H9 (cell line): ENCODE measurements at places on chromosomes 7 and 10. TPM values are rescaled to one million over a fixed set of nuclear protein-coding genes. Genes with fewer than 3 reads are reported as not detected.

DNA sequence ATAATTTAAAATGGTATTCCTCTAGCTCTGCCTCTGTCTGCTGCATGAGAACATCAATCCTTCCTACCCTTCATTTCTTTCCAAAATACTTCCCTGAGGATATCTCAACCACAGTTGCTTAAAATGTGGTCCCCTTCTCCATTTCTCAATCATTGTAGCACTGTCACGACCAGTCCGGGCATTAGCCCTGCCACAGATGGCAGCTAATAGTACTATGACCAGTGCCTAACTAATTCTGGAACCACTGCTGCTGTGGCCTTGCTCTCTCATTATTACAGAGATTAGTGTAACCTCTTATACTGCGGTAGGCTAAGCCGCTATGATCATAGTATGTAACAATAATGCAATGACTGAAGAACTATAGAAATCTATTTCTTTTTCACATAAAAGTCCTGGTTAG lies 66.0 kb downstream of the REEP3 start:
- no peaks in the 10 kb centered on the region for H3K36me3 ChIP-seq
- DNase-seq = no peak
- no peak overlapping the region for H3K4me3 ChIP-seq

DNA sequence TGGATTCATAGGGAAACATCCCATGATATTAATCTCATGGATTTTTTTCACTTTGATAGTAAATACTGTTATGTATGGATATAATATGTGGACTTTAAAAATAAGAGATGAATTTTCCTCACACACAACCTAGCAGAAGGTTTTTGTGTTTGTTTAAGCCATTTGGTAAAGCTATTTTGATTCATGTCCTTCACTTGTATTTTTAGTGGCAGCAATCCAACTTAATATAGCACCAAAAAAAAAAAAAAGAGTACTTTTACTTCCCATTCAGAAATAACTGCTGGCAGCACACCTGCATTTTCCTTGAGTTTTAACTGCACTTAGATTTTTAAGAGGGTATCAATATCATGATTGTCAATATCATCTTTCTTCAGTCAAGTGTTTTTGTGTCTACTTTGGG lies 60.0 kb downstream of the MCMBP start:
- no peaks in the 10 kb centered on the region for H3K4me1 ChIP-seq
- no peak overlapping the region for H3K27ac ChIP-seq
- H3K36me3 ChIP-seq = peaks cover 11% of the 10 kb centered on the region
- DNase-seq = no peak

DNA sequence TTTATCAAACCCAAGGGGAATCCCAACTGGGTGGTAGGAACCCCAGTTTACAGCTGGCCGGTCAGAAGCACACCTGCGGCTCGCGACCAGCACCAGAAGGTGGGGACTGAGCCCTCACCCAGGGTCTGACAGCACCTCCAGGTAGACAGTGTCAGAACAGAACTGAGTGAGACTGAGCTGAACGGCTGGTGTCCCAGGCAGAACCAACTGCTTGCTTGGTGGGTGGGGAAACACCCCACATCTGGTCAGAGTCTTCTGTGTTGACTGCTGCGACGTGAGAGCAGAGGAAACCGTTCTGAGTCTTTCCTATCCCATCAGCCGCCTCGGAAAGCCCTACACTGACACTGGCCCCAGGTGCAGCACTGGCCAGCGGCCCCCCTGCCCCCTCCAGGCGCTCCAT lies 160.7 kb downstream of the MAD1L1 start:
- no peaks in the 10 kb centered on the region for H3K4me1 ChIP-seq
- no peaks in the 10 kb centered on the region for H3K27me3 ChIP-seq
- no peak overlapping the region for H3K4me3 ChIP-seq
- H3K36me3 ChIP-seq = peaks cover 7% of the 10 kb centered on the region; the same call in 1 of the 2 replicates

GRCh38 chr7:2116989-2117591 lies 115.7 kb downstream of the MAD1L1 start:
- DNase-seq = no peak
- no peak overlapping the region for H3K4me3 ChIP-seq
- no peaks in the 10 kb centered on the region for H3K4me1 ChIP-seq
- H3K27ac ChIP-seq = no peak overlapping the region
- H3K27me3 ChIP-seq = no peaks in the 10 kb centered on the region

- no peak for DNase-seq
- H3K27ac ChIP-seq = no peak overlapping the region
- H3K4me3 ChIP-seq = no peak overlapping the region; the same call in 2 of the 3 replicates
- no peaks in the 10 kb centered on the region for H3K36me3 ChIP-seq
- H3K4me1 ChIP-seq = no peaks in the 10 kb centered on the region
Observed at GRCh38 chr10:103709341-103709920, 145.9 kb downstream of the SH3PXD2A start.

DNA sequence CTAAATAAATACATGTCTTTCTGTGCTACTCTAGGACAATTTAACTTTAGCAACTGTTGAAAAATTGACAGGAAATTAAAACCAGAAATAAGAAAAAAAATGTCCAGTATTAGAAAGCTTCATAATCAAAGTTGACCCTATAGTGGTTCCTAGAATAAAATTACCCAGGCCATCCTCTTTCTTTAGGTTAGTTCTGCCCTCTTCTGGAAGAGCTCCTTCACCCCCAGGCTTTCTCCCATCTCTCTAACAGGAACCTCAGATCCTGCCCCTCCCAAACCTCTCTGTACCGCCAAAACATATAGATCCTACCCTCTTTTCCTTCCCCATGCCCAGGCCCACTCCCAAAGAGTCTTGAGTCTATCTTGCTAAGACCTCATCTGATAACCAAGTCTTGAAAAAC lies 159.4 kb upstream of the CDK1 start:
- H3K4me1 ChIP-seq = no peaks in the 10 kb centered on the region
- H3K27ac ChIP-seq = no peak overlapping the region
- no peak for DNase-seq
- no peak overlapping the region for H3K4me3 ChIP-seq

GRCh38 chr10:18229826-18230225 lies 89.6 kb downstream of the CACNB2 start:
- H3K36me3 ChIP-seq = no peaks in the 10 kb centered on the region
- no peak for DNase-seq
- H3K4me3 ChIP-seq = no peak overlapping the region
- H3K4me1 ChIP-seq = no peaks in the 10 kb centered on the region; the same call in 1 of the 2 replicates
- no peaks in the 10 kb centered on the region for H3K27me3 ChIP-seq

DNA sequence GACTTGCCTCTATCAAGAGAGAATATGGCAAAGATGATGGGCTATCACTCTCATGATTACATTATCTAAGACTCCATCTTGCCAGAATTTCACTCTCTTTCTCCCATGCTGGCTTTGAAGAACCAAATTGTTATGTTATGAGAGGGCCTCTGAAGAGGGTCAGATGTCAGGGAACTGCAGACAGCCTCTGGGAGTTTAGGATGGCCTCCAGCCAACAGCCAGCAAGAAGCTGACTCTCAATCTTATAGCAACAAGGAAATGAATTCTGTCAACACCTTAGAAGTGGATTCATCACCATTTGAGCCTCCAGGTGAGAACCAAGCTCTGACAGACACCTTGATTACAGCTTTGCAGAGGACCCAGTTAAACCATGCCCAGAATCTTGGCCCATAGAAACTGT lies 33.6 kb downstream of the ZNF22 start:
- no peaks in the 10 kb centered on the region for H3K27me3 ChIP-seq
- H3K36me3 ChIP-seq = peaks cover 4% of the 10 kb centered on the region; the same call in 2 of the 3 replicates
- H3K4me3 ChIP-seq = no peak overlapping the region
- H3K27ac ChIP-seq = no peak overlapping the region

DNA sequence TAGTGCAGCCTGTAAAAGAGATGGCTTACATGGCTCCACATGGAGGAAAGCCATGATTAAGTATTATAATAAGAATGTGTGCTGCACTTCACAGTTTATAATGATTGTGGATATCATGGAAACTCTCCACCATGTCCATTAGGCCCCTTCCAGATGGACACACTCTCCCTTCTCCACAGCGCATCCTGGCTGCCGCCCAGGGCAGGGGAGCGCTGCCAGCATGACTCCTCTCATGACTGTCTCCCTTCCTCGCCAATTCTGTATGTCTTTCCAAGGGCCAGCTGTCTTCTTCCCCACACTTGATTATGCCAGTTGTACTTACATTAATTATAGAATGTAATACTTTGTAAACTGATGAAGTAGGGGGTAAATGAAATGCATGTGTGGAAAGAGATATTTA lies 259.3 kb upstream of the TMEM72 start:
- no peak overlapping the region for H3K27ac ChIP-seq
- no peak for DNase-seq
- no peaks in the 10 kb centered on the region for H3K27me3 ChIP-seq
- H3K4me3 ChIP-seq = no peak overlapping the region

COL17A1 gene
- 1.9 TPM in 2 replicates for total RNA-seq

LRRD1 gene
- total RNA-seq = not detected in 2 replicates

HOXA3 gene
- not detected in 2 replicates for total RNA-seq

- no peak overlapping the region for H3K4me3 ChIP-seq
- no peaks in the 10 kb centered on the region for H3K27me3 ChIP-seq
- H3K4me1 ChIP-seq = peaks cover 5% of the 10 kb centered on the region; the same call in 1 of the 2 replicates
- no peak for DNase-seq
Observed at GRCh38 chr10:52466464-52466863, 152.4 kb downstream of the DKK1 start.

MKX gene
- 0.31 and 0.46 TPM in 2 replicates for total RNA-seq

DNA sequence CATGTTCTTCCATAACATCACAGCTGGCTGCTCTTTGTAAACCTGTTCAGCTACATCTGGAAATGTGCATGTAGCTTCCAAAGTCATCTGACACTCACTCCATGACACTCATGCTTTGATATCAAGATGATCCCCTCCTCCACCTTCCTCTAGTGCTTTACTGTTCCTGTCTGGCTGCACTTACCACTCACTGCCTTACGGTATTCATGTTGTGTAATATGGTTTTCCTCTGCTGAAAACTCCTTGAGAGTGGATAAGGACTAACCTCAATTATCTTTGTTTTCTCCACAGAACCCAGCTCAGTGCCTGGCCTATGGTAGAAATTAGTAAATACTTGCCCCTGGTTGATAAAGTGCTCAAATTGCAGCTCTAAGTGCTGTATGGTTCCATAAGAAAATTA lies 483.9 kb downstream of the HTR7 start:
- H3K4me3 ChIP-seq = no peak overlapping the region
- DNase-seq = no peak
- H3K36me3 ChIP-seq = no peaks in the 10 kb centered on the region
- no peak overlapping the region for H3K27ac ChIP-seq

GRCh38 chr7:158032561-158033115 lies 555.0 kb downstream of the PTPRN2 start:
- no peaks in the 10 kb centered on the region for H3K27me3 ChIP-seq
- H3K27ac ChIP-seq = no peak overlapping the region
- H3K4me3 ChIP-seq = no peak overlapping the region
- no peaks in the 10 kb centered on the region for H3K4me1 ChIP-seq

DNA sequence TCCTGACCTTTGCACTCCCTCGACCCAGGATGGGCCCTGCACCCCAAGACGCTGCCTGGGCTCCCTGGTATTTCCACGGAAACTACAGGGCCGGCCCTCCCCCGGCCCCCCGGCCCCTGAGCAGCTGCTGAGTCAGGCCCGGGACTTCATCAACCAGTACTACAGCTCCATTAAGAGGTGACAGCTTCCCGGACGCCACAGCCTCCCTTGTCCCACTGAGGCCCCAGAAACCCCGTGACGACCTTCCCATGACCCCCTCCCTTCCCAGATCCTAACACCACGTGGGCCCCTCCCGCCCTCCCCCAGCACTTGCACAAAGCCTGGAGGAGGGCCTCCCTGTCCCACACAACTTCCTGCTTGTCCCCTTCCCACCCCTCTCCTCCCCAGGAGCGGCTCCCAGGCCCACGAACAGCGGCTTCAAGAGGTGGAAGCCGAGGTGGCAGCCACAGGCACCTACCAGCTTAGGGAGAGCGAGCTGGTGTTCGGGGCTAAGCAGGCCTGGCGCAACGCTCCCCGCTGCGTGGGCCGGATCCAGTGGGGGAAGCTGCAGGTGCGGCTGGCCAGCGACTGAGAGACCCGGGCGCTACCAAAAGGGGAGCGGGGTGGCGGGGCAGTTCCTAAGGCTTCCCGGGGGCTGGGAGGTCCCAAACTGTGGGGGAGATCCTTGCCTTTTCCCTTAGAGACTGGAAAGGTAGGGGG lies 5.7 kb downstream of the NOS3 start:
- no peaks in the 10 kb centered on the region for H3K27me3 ChIP-seq
- peak; percentile 48 for DNase-seq
- no peak overlapping the region for H3K27ac ChIP-seq
- no peak overlapping the region for H3K4me3 ChIP-seq

UFSP1 gene
- 4.3 and 4.6 TPM in 2 replicates for total RNA-seq

MEOX2 gene
- total RNA-seq = not detected in 2 replicates

FHIP2A gene
- 12.5 and 14.8 TPM in 2 replicates for total RNA-seq

DNA sequence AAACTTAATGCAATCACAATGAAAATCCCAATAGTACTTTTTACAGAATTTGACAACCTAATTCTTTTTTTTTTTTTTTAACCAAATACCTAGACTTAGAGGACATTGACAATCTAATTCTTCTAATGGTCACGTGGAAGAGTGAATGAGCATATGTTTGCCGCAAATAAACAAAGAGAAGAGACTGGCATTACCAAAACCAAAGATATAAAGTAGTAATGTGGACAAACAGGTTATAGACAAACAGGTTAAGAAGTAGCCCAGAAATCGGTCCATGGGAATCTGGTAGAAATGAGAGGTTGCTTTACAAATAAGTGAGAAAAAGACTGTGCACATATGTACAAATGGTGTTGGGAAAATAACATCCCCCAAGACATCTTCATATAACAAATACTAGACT lies 27.7 kb downstream of the BRAF start:
- DNase-seq = no peak
- no peaks in the 10 kb centered on the region for H3K27me3 ChIP-seq
- peaks cover 2% of the 10 kb centered on the region; the same call in 1 of the 2 replicates for H3K4me1 ChIP-seq
- no peaks in the 10 kb centered on the region for H3K36me3 ChIP-seq
- no peak overlapping the region for H3K27ac ChIP-seq

DNA sequence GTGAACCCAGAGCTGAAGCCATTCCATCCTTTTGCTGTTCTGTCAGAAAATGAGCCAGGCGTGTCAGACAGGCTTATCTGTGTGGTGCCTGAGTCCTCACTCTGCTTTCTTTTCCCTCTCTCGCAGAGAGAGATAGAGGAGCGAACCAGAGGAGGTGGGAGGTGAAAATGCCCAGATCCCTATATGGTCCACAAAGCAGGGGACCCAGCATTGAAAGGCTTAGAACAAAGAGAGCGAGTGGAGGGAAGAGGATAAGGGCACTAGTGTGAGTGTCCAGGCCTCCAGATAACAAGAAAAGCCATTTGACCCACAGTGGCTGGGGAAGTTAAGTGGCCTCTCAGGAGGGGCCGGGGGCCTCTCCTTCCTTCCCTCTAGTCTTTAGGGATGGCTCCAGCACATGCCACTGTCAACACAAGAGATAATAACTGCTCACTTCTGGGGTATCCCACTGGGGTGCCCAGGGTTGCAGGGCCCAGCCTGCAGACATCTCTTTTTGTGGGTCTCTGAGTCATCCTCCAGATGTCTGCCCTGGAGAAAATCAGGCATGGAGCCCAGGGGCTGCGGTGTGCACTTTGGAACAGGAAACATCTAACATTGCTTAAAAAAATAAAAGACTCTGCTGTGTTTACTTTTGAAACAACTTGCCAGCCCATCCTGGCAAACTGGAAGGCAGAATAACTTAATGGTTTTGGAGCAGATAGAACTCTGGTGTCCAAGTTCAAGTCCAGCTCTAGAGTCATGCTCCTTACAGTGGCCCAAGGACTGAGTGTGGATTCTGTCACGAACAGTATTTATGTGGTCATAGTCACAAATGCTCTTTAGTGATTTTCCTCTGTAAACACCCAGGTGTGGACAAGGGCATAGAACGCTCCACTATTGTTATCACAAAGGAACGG lies 189.5 kb downstream of the CXCL12 start:
- no peak overlapping the region for H3K27ac ChIP-seq
- no peak for DNase-seq
- H3K4me3 ChIP-seq = no peak overlapping the region
- H3K36me3 ChIP-seq = peaks cover under 1% of the 10 kb centered on the region
